CD4-positive, alpha-beta T cell treated with Interleukin-6 for 4 hours (primary cell): ENCODE measurements at places on chromosomes 5 and 9.

DNA sequence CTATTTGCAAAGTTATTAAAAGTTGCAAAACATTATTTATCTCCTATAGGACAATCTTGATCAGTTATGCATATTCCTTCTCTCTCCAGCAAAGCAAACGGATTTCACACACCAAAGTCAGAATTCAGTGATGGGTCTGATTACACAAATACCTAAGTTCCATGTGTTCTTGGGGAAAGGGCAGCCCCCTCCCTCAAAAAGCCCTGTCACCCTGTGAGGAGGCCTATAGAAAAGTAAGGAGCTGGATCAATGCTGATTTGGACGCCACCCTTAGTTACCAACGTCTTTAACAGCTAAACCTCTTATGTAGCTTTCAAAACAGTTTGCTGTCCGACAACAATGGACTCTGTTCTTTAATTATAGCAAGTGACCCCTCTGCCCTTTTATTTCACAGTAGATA is 6.4 kb downstream of the ZNF608 start:
- no peak for DNase-seq

GRCh38 chr9:79598562-79599345 is 27.0 kb downstream of the TLE4 start:
- DNase-seq = no peak

GRCh38 chr9:109974918-109975276 is 194.9 kb downstream of the PALM2AKAP2 start:
- no peak for DNase-seq

DNA sequence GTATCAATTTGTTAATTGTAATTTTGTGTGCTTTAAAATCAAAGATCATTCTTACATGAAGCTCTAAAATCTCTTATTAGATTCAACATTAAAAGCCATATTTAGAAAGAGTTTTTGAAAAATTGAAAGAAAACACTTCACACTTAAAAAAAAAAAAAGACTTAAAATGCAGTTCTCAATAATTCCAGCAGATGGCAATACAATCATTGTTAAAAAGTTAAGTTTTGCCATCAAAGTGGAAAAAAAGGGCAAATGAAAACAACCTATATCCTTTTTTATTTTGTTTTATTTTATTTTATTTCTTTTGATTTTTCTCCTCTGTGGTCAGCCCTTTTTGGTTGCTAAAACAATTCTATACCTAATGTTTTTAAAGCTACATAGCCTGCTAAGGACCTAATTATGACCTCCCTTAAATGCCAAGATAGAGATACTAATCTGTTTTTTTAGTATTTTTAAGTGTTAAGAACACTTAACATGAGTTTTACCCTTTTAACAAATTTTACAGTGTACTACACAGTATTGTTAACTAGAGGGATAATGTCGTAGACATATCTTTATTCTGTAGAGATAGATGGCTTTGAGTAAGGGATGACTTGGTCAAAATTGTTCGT is 154.2 kb upstream of the DAB2 start:
- no peak for DNase-seq

GRCh38 chr5:124698770-124699169 is 47.7 kb downstream of the ZNF608 start:
- DNase-seq = no peak

DNA sequence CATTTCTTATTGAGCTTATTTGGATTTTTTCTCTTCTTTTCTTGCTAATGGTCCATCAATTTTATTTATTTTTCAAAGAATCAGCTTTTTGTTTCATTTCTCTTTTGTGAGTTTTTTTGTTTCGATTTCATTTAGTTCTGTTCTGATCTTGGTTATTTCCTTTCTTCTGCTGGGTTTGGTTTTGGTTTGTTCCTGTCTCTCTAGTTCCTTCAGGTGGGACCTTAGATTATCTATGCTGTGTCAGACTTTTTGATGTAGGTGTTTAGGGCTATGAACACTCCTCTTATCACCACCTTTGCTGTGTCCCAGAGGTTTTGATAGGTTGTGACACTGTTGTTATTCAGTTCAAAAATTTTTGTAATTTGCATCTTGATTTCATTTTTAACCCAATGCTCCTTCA is 119.8 kb downstream of the GABRG2 start:
- no peak for DNase-seq

GRCh38 chr5:138282920-138283742 is 8.7 kb upstream of the GFRA3 start:
- no peak for DNase-seq

DNA sequence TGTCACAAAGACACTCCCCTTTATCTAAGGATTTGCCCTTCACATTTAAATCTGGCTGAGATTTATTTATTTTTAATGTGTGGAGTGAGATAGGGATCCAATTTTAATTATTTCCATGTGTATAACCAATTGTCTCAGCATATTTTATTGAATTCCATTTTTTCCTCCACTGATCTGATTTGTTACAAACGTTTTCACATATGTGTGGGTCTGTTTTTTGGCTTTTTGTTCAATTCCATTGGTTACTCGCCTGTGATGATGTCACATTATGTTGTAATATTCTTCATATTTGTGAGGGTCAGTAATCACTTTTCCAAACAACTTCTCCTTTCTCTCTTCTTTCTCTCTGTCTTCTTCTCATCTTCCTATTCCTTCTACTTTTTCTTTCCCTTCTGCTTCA is 278.3 kb upstream of the RFX3 start:
- no peak for DNase-seq

GRCh38 chr5:81517462-81517861 is 123.5 kb upstream of the ACOT12 start:
- DNase-seq = no peak

DNA sequence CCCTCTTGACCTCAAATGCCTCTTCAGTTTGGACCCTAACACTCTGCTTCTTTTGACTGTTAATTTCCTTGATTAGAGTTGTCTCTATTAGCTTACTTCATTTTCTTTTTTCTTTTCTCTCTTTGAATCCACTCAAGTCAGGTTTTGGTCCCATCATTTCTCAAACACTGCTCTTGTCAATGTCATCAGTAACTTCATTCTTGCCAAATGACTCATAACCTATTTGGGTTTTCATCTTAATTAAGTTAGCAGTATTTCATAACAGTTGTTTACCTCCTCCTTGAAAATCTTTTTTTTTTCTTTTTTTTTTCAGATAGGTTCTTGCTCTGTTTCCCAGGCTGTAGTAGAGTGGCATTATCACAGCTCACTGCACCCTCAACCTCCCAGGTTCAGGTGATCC is 119.6 kb downstream of the PARP8 start:
- DNase-seq = no peak

DNA sequence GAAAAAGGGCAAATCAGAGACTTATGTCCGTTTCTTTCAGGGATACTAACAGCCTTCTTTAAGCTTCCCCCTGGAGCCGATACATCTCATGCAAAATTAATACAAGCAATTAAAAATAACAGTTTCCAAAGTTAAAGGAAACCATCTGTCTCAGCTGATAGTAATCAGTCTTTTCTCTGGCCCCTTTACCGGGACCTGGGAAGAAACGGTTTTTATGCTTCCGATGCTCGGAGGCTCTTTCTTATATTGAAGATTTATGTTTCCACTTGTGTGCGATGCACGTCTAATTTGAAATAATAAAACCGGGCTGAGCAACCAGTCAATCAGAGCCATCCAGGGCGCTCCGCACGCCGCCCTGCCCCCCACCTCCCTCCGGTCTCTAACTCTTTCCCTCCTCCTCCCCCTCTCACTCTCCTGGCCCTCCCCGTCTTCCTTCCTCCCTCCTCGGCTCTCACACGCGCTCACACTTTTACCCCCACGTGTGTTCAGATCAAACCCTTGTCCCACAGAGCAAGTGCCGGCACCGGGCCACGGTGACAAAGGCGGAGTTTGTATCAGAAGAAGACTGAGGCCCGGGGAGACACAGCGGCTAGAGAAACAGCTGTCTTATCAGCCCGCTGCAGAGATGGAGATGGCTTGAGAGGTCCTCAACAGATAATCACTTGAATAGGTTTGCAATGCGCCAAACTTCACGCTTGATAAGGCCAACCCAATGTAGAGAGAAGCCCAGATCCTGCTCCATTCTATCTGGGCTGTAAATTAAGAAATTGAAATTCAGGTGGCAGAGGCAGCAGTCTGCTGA is 5.1 kb upstream of the ELAVL2 start:
- DNase-seq = no peak

- no peak for DNase-seq
These were observed 143.0 kb upstream of the RPS23 start for GRCh38 chr5:82421119-82421518.

GRCh38 chr9:93624977-93625376 is 48.6 kb downstream of the PHF2 start:
- no peak for DNase-seq

- no peak for DNase-seq
These were observed 13.3 kb upstream of the WHRN start for GRCh38 chr9:114518599-114519022.

DNA sequence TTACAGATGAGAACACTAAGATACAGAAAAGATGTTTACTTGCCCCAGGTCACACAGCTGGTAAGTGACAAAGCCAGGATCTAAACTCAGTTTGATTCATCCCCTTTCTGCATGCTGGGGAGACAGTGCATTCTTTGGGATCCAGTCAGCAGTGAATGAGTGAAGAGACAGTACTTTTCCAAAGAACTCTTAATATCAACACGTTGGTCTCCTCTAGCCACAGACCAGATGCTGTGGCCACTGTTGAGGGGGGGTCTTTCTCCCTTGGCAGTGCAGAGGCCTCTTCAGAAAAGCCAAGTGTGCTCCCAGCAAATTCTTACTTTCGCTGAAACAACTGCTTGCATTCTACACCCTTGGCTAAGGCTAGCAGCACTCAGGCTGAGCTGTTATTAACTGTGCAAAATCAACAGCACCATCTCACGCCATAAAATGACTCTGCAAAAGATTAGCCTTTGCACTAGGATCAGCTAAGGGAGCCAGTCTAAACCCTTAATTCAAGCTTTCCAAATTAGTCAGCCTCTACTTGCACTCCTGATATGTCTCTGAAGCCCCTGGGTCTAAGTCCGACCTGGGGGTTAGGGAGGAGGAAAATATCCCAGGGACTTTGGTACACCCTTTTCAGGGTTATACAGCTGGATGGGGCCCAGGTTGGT is 4.8 kb upstream of the TMEM171 start:
- DNase-seq = no peak

DNA sequence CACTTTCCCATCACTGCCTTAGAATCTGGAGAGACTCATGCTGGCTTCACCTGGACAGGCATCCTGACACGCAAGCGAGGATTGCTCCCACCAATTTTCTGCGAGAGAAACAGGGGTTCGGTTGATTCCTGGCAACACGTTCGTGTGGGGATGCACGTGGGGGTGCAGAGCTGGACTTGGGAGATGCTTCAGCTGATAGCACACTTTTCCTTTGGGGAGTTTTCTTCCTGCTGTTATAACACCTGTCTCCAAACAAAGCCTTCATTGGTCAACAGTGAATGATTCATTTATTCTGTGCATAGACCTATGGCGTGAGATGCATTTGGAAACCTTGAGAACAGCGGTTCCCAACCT is 50.0 kb downstream of the ROPN1L start:
- no peak for DNase-seq

DNA sequence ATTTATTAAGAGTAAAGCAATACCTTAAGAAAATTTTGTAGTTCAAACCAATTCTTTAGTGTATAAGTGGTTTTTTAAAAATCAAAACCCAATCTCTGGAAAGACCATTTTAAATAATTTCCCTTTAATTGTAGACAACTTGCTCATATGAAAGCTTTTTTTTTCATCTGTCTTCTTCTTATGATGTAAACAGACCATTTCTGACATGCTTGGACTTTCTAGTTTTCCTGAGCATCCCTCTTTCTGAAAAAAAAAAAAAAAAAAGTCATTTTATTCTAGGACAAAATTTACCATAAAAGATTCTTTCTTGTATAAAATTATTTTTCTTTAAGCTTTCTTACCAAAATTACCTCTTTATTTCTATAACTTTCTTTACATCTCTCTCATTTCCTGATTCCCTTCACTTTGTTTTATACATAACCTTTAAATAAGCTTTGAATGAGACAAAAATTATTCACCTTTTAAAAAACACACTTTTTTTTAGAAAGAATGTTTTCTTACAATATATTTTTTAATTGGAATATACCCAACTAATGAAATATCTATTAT is 67.5 kb downstream of the COL15A1 start:
- no peak for DNase-seq

DNA sequence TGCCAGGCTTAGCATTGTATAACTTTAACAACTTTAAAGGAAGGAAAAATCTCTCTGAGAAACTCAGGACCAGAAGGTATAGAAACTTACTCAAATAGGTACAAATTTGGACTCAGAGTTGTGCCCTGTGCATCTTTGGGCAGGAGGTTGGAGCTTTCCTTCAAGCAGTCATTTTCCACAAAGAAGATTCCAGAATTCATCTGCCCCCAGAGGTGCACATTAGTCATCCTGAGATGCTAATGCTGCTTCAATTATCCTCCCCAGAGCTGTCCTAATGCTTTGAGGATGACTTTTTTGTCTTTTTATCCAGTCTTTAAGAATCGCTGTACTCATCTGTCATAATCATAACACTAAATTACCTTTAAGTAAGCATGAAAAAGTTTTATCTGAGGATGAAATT is 243.0 kb upstream of the WWC1 start:
- no peak for DNase-seq

GRCh38 chr5:160290751-160291150 is 21.6 kb downstream of the CCNJL start:
- no peak for DNase-seq
